ENCODE measurements at places on chromosomes 7 and 10.

DNA sequence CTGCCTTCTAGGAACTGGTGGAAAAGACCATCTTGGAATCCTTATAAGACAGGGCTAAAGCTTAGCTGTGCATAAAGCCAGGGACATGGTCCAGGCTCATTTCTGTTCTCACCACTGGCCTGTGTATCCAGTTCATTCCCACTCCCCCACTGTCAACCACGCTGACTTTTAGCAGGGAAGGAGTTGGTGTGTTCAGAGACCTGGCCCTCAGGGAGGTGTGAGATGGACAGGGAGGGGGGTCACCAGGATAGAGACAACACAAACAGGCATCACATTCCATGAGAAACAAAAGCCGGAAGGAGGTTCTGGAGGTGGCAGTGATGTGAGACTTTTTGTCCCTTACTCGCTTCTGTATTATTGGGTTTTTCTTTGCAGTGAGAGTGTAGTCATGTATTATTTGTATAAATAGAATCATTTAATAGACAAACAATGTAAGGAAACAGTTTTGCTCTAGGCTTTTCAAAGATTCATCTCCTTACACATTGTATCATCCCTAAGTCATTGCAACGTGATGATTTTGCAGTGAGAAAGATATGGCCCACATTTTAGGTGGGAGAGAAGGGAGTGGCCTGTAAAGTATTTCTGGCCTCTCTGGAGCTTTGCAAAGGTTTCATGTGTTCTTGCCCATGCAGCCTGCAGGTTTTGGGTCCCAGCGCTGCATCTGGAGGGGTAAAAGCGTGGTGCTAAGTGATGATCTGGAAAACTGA lies 52.0 kb downstream of the EEPD1 start:
- DNase-seq, result no peak

DNA sequence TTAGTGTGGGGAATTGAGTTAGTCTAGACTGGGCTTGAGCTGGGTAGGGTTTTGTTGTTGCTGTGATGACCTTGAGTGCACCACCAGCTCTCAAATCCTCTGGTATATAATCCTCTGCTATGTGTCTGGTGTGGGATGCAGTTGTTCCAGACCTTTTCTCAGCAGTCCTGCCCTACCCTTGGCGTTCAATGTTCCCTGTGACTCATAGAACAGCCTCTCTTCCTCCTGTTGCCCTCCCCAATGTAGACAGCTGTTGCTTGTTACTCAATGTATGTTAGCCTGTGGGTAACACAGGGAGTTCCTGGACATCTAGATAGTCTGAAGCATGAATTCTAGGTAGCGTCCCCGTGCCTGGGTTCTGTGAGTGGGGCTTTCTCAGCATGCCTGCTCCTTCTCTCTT lies 19.8 kb downstream of the ACBD7 start:
- DNase-seq, result no peak

DNA sequence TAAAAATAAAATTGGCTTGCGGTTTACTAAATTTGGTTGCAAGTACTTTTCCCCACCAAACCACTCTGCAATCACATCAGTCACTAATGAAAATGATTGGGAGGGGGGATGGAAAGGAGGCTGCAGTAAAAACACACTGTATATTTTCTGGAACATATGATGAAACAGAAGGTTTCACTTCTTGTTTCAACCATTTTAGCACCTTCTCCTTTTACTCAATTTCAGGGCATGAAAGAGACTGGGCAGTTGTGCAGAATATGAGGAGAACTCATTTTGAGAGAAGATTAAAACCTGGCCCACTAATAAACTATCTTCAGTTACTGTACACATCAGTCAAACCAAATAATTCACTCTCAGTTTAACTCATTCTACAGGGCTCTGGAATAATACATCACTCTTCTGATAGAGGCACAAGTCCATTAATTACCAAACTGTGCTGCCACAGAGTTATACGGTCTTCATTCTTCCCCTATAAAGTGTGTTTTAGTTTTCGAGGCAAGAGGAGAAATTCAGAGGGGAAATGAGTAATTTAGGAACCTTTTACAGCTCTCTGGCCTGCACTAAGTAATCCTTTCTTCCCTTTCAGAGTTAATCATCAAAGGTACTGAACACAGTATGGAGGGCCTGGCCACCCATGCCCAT lies 25.5 kb downstream of the JAZF1 start:
- DNase-seq, result no peak

DNA sequence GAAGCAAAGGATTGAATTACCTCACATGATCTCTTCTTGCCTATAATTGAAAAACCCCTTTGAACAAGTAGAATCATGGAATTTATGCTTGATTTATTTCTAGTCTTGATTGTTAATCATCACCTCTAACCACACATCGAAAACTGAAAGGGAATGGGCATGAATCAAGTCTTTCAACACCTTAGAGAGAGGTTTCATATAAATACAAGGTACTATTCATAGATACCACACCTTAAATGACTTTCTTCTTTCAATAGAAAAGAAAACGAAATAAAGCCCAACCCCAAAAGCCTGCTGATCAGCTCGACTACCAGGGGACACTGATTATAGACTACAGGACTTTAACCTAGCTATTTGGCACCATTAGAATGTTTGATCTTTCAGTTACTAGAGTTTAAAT lies 128.6 kb upstream of the PTPRZ1 start:
- DNase-seq, result no peak

- DNase-seq, result no peak
These were observed 4.8 kb downstream of the GSTO1 start for GRCh38 chr10:104259456-104259855.

GRCh38 chr10:122225330-122225729 lies 45.8 kb upstream of the BTBD16 start:
- no peak for DNase-seq

GRCh38 chr10:129918836-129919235 lies 45.2 kb downstream of the EBF3 start:
- DNase-seq, result no peak

DNA sequence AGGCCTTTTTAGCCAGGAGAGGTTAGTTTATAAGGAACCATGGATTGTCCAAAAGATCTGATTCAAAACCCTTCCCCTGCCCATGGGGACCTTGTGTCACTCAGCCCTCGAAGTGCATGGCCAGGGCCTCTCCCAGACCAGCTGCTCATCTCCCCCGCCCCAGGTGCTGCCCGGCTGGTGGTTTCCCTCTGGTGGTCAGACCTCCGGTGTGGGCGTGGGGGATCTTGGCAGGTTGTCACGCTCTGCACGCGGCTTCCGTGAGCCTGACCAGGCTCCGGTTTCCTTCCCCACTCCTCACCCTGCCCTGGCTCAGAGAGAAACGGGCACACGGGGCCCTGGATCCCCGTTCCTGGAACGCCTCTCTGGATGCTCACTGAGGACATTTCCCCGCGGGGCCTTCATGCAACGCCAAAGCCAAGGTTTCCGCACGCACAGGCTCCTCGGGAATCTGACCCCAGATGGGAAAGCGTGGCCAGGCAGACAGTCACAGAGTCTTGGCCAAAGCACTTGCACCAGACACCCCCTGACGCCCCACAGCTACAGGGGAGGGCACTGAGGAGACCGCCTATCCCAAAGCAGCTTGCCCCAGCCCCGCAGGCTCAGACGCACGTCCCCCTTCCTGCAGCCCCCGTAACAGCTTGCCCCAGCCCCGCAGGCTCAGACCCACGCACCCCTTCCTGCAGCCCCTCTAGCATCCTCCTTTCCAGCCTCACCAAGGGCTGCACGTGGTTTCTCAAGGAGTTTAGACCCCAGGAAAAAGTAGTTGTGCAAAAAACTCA lies 7.8 kb upstream of the DIP2C start:
- DNase-seq, result no peak

GRCh38 chr7:149654588-149654987 lies 118.8 kb downstream of the ZNF467 start:
- DNase-seq, result no peak

DNA sequence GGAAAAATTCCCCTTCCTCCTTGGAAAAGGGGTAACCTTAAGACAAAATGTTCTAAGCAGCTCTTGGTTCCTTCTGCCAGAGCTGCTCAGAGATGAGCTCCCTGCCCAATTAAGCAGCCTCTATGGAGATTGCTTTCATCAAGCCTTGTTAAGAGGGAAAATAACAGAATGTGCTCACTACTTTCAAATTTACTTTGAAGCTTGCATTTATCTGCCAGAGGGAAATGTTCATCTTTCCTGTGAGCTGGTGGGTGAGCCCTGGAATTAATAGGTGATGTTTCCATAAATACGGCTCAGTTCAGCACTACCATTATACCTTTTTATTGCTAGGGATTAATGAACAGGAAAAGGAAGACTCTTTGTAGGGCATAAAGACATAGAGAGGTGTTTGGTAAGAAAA lies 549.0 kb downstream of the REEP3 start:
- no peak for DNase-seq

DNA sequence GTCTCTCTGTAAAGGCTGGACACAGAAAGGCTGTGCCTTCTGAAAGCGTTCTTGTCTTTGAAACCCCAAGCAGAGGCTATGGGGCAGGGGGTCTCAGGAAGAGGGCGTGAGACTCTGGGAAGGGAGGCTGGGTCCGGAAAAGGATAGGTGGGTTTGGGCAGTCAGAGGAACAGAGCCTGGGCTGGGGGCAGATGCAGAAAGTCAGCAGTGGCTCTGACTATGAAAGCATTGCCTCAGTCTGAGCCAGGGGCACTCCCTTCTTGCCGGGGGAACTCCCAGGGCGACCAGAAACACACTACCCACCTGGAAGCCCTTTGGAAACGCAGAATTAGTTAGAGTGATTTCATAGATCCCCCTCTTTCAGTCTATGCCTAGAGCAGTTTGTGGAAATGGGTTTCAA lies 72.0 kb downstream of the VWA2 start:
- no peak for DNase-seq

DNA sequence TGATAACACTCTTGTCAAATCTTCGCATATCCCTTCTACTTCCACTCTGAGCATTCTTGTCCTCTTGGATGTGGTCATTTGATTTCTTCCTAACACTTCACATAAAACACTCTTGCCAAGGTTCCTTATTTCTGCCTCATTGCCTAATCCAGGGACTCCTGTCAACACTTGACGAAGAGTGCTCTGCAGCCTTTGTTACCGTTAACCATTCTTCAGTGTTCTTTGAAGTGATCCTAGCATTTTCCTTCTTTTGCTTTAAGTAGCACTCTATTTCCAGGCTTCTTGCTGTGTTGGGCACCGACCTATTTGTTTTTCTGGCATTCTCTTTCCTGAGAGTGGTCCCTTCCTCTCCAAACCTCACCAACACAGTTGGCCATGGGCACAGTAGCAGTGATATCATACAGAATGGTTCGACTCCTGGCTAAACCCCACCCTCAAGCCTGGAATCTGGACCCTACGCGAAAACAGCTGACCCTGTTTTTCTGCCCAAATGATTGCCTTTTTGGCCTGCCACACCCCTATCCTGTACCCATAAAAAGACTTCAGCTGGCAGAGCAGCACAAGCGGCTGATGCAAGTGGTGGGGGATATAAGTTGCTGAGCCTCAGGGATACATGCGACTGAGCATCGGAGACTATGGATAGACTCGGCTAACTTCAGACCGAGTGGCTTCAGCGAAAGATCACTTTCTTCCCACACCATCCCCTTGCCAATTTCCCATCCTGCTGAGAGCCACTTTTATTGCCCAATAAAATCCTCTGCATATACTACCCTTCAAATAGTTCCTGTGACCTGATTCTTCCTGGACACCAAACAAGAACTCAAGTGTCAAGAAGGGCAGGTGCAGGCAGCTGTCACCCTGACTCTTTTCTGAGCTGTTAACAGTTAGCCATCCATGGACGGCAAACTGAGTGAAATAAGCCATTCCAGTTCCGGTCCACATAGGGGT lies 820.6 kb downstream of the CCSER2 start:
- no peak for DNase-seq

DNA sequence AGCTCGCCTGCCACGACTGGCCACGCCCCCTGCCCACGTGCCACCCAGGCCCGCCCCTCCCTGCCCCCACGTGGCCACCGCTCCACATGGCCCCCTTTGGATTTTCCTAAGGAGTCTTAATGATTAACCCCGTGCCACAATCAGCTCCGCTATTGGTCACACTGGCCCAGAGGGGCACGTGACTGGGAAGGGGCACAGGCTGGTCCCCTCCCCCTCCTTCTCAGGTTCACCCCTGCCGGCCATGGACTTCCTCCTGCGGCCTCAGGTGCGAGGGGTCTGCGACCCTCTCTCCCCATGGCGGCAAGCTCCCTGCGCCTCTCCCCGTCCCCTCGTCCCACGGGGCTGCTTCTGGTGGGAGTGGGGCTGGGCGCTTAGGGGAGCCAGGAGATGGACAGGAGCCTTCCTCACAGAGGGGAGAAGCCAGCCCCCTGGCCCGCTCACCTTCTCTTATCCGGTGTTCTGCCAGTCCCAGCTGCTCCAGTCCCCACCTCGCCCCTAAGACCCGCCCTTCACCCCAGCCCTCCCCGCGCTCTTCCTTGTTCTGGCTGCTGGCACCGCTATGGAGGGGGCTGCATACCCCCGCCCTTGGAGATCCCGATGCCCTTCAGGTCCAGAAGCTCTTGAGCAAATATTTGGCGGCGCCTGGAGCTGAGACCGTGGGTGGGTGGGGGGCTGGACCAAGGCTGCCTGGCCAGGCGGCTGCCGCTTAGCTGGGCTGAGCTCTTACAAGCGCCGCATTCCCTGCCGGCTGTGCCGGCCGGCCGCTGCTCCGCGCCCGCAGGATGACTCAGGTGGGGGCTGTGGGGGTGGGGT lies 3.2 kb downstream of the SLC4A2 start:
- no peak for DNase-seq

DNA sequence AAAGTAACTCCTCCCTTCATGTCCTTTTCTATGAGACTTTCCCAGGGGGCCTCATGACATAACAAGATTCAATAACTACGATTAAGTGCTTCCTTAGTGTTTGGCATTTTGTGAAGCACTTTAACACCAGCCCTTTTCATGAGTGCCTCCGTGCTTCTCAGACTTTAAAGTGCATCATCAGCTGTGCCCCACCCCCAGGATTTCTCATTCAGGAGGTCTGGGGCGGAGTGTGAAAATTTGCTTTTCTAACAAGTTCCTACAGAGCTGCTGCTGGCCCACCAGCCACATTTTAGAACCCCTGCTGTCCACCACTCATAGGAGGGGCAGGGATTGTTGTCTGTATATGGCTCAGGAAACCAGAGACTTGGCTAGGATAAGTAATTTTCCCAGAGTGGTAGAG lies 445.3 kb downstream of the LRMDA start:
- DNase-seq, result no peak

DNA sequence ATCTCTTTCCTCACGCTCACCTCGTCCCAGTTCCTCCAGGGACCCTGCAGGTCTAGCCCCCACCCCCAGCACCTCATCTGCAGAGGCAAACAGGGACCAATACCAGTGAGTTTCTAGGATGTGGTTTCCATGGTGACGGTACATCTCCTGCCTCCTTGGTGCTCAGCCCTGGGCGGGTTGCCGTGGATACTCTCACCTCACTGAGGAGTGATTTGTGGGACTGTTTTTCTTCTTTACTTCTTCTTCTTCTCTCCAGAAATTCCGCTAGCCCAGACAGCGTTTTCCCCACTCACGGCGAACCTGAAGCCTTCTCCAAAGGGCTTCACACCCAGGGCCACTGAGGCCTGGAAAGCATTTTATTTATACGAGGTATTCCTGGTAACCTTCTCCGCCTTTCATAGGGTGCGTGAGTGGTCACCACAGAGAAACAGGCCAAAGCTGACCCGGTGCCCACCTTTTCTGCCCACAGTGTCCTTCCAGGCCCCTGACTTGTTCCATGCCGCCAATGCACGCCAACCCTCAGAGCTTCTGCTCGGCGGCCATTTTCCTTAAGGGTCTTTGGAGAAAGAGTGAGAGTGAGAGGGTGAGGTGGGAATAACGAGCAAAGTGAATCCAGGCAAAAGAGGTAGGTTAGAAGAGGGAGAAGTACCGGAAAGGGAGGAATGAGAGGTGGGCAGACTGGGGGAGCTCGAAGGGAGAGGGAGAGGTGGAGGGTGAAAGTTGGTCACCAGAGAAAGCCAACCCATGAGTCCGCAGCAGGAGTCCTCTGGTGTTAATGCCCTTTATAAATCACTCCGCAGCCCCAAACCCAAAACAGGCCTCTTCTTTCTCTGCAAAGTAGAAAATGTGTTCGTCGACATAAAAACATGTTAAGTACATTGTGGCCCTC lies 15.5 kb downstream of the FAM241B start:
- no peak for DNase-seq

Measured in COR-L47 (cell line).